ENCODE measurements at places on chromosomes 6 and 20.
A peak's percentile ranks its signal among the peaks of the same experiment; 100 is the strongest.

GRCh38 chr20:20568604-20569205 is 143.7 kb downstream of the RALGAPA2 start:
- DNase-seq, result no peak

- DNase-seq, result no peak
Observed at GRCh38 chr6:83073615-83074014, 6.1 kb downstream of the DOP1A start.

DNA sequence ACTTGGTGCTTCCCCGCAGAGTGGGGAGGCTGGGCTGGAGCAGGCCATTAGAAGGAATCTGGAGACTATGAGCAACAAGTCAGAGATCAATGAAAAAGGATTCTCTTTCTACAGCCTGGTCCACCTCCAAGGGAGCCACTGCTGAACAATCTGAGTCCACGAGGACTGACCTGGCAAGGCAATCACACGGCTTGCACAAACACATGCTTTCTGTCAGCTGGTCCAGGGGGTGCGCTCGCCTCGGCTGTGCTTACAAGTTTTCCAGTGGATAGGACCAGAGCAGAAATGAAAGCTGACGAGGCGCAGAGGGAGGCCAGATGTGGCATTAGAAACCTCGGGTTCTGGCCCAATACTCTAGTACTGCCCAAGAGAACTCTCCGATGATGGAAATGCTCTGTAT is 18.1 kb downstream of the KCNK5 start:
- no peak for DNase-seq

DNA sequence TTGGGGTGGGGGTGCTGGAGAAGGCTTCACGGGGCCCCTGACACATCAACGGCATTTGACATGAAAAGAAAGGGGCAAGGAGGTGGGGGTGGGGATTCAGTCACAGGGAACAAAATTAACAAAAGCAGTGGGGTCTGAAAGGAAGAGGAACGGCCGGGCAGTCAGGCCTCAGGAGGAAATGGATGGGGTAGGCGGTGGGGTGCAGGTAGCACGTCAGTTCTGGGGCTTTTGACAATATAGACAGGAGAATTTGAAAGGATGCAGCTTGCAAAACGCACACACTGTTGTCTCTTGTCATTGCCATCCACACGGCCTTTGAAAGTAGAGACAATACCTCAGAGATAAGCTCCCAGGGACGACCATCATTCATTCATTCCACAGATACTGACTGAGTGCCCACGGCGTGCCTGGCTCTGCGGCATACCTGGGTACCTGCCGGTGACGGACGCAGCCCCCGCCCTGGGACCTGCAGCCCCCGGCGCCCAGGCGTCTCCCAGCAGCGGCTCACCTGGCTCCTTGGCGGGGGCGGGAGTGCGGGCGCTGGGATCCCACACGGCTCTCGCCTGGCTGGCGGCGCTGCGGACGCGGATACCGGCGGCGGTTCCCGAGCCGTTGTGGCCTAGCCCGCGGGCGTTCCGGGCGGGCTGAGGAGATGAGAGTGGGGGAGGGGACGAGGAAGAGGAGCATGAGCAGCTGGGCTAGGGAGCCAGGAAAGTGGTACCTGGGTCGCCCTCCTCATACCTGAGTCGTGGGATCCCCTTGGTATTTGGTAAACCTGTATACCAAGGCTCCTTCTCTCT is at the start of gene SLC26A8:
Gene SLC26A8, minus strand, starts transcription at position 646 of the 800 bp plus-strand sequence. CDS start 4,934 bp downstream, outside the sequence.
- DNase-seq, result no peak

DNA sequence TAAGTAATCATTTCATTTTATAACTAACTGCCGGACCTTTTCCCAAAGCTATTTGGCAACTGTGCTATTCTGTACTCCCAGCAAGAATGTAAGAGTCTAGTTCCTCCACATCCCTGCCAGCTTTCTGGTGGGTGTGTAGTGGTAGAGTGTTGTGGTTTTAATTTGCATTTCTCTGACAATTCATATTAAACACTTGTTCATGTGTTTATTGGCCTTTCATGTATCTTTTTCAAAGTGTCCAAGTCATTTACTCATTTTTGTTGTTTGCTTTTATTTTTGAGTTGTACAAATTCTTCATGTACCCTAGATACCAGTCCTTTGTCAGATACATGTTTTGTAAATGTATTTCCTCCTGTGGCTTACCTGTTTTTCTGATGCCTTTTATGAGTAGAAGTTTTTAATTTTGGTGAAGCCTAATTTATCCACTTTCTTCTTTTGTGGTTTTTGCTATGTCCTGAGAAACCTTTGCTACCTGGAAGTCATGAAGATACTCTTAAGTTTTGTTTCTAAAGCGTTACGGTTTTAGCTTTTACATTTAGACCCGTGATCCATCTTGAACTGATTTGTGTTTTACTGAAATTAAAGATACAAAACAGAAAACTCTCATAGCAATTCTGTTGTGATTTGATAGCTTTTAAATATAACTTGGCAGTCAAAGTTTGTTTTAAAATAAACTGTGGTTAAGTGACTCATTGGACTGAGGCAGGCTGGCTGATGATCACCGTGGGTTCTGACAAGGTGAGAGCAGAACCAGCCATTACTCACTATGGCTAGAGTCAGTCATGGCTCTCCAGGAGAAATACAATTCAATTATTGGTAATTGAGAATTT is 8.0 kb downstream of the MYLIP start:
- no peak for DNase-seq

GRCh38 chr6:132494954-132495353 is 18.0 kb downstream of the STX7 start:
- DNase-seq, result no peak

GRCh38 chr6:508614-509013 is 117.1 kb downstream of the IRF4 start:
- no peak for DNase-seq

DNA sequence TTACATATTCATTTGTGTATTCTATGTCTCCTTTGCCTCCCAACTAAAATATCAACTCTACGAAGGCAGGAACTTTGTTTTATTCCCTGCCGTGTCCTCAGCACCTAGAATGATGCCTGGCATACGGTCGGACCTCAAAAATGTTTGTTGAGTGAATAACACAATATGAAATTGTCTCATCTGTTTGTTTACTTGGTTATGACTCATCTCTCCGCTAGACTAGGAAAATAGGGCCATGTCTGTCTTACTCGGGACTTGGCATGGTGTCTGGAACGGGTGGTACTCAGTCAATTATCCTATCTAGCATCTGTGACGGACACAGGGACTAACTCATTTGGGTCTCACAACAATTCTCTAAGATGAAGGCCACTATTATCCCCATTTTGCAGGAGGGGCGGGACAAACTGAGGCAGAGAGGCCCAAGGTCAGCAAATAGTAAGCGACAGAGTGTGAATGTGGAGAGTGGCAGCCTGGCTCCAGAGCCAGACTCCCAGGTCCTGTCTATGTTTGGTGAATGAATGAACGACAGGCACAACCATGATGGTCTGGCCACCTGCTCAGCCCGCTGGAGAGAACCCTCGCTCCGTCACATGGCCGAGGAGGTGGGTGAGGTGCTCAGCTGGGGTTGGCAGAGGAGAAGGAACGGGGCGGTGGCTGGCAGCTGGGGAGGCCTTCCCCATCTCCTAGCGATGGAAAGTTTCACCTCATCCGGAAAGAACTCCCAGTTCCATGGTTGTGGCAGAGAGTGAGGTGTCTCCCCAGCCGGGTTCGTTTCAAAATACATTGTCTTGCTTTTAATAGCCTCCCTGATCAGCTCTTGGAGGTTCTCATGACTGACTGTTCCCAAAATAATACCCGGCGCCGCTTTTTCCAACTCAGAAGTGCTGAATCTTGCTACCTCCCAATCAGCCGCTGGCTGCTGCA is 27.6 kb upstream of the NFATC2 start:
- DNase-seq, result no peak

DNA sequence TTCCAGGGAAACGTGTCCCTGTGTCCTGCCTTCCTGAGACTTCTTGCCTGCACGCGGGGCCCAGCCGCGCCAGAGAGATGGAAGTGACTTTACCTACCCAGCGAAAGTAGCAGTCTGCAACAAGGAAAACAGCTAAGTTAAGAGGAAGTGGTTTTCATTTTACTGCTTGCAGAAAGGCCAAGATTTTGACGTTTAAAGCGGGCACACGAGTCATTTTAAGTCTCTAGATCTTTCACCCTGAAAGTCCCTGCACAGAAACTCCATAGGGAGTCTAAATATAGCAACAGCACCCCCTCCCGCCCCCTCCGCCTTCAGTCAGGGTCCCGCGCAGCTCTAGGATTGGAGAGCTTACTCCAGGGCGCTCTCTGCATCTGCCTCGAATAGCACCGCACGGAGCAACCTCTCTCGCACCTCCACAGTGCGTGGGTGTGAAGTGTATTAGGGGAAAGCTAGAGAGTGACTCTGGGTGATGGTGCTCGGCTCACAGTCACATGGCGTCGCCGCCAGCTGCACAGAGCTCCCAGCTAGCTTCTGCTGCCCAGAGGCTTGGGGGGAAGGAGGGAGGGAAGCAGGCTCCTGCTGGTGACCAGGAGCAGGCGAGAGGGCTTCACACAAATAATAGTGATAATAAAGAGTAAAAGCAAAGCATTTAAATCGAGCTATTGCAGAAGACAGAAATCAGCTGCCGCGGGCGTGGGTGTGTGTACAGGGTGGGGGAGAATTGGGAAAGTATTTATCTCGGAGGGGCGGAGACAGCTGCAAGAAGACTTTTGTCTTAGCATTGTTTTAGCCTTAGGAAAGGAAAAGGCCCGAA is 1.8 kb upstream of the KCNQ5 start:
- peak; percentile 30 for DNase-seq

GRCh38 chr6:46263707-46264086 is 92.9 kb upstream of the ENPP5 start:
- DNase-seq, result no peak

GRCh38 chr6:56715741-56716140 is 73.1 kb upstream of the DST start:
- DNase-seq, result no peak

- peak; percentile 47 for DNase-seq
Observed at GRCh38 chr20:43666376-43667328, at the start of gene MYBL2. Gene MYBL2 (plus strand): TSS chr20:43667114. CDS start chr20:43667284, 170 bp downstream.

- DNase-seq, result no peak
Observed at GRCh38 chr6:119821380-119821779, 471.8 kb upstream of the MAN1A1 start.

GRCh38 chr20:63081351-63081750 is 74.6 kb upstream of the BHLHE23 start:
- no peak for DNase-seq

- DNase-seq, result no peak
Observed at GRCh38 chr20:3296261-3297078, 57.5 kb upstream of the SLC4A11 start.

DNA sequence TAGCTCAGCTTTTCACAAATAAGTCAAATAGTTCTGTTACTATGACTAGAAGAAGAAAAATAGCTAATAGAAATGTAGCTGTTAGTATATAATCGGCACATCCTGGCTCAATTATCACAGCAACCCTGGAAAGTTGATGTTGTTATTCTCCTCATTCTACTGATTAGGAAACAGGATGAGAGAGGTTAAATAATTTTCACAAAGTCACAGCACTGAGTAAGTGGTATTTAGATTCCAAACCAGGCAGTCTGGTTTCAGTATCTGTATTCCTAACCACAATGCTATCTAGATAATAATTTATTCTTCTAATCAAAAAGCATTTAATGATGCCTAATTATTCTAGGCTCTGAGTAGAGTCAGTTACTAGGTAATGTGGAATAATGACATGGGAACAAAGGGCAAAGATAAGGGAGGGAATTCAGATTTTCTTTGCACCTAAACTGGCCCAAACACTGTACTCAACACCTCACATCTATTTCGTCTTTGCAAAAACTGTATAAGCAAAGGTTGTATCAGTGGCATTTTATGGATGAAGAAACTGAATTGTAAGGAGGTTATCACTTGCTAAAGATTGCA is 51.3 kb downstream of the PDE7B start:
- no peak for DNase-seq

GRCh38 chr6:119124079-119124824 is 45.8 kb upstream of the FAM184A start:
- DNase-seq, result no peak

DNA sequence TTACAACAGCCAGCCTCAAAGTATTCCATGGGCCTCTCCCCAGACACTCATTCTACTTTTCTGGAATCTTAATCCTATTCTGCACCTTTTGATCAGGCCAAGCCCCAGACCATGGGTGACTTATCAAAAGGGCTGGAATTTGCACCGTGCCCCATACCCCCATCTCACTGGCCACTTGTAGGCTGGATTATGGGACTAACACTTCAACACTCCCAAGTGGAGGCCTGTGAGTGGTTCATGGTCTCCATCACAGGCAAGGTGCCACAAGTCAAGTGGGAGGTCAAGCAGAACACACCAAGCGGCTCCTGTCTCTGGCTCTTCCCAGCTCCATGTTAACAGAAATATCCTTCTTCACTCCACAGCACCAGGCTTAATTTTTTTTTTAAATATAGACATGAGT is 212.3 kb upstream of the HEY2 start:
- no peak for DNase-seq

DNA sequence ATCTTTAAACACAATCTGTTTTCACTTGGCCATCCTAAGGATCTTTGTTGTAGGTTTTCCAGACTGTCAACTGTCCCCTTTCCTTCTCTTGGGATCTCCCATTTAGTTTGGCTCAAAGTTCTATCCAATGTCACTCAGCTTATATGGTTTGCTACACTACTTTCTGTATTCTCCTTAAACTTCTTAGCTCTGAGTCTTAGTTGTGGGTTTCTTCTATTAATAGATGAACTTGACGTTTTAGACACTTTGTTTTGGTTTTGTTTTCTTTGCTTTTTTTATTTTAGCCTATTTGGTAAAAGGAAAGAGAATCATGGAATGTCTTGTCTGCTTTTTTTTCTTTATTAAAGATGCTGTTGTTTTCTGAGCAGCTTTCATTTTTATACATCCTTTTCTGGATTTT is 11.4 kb downstream of the RMND1 start:
- DNase-seq, result no peak

GRCh38 chr6:66638099-66638498 is 931.1 kb upstream of the EYS start:
- DNase-seq, result no peak

- no peak for DNase-seq
Observed at GRCh38 chr20:22257912-22258311, 326.5 kb downstream of the FOXA2 start.

- no peak for DNase-seq
Observed at GRCh38 chr20:31839782-31840487, 5.5 kb downstream of the FOXS1 start.

GRCh38 chr6:89483111-89483720 is 50.3 kb downstream of the ANKRD6 start:
- no peak for DNase-seq

GRCh38 chr6:152273638-152274037 is 363.5 kb downstream of the SYNE1 start:
- DNase-seq, result no peak

DNA sequence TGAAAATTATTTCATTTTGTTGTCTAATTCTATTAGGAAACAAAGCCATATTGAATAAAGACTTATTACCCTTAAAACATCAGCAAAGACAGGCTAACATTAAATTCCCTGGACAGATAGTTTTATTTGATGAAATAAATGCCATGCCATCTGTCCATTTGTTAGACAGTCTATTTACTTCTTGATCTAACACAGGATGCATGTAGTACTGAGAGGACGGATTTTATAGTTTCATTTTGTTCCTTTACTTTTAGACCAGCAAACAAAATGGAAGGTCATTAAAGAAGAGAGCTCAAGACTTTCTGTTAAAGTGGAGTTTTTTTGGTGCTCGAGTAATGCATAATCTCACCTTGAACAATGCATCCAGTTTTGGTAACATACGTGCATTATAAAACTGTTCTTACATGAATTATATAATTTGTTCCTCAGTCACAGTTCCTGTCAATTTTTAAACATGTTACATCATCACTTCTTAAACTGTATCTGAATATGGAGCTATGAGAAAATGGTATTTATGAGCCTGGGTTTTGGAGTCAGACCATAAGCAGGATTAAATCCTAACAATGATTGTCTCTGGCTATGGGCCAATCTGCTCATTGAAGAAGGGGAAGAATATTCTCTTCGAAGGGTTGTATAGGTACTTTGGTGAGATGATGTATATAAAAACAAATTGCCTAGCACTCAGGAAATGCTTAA is 46.0 kb downstream of the RFX6 start:
- DNase-seq, result no peak
